NCI-H526 treated with DMSO at 0.1 percent for 48 hours (cell line): ENCODE measurements at places on chromosomes 5 and 9.
A peak's percentile ranks its signal among the peaks of the same experiment; 100 is the strongest.

DNA sequence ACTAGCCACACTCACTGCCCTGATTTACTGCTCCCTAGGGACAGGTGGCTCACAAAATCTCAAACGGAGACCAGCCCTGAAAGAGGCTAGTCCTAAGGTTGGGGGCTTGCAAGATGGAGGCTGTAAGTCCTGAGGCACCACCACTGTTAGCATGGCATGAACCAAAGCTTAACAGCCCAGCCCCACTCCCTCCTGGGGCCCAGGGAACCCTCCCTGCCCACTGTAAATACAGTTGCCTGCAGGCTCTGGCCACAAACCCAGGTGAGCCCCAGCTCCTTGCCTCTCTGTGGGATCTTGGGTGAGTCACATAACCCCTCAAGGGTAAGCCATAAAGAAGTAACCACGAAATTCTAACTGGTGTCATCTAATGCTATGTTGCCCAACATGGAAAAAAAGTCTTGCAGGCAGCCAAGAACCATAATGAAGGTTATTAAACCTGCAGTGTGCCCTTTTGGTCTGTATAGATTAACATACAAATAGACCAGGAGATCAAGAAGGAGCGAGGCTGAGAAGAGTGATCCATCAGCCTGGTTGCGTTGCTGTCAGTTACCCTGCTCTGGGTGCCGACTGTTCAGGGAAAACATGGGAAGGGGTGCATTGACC, 1.7 kb upstream of the POMT1 start:
- no peak for DNase-seq

DNA sequence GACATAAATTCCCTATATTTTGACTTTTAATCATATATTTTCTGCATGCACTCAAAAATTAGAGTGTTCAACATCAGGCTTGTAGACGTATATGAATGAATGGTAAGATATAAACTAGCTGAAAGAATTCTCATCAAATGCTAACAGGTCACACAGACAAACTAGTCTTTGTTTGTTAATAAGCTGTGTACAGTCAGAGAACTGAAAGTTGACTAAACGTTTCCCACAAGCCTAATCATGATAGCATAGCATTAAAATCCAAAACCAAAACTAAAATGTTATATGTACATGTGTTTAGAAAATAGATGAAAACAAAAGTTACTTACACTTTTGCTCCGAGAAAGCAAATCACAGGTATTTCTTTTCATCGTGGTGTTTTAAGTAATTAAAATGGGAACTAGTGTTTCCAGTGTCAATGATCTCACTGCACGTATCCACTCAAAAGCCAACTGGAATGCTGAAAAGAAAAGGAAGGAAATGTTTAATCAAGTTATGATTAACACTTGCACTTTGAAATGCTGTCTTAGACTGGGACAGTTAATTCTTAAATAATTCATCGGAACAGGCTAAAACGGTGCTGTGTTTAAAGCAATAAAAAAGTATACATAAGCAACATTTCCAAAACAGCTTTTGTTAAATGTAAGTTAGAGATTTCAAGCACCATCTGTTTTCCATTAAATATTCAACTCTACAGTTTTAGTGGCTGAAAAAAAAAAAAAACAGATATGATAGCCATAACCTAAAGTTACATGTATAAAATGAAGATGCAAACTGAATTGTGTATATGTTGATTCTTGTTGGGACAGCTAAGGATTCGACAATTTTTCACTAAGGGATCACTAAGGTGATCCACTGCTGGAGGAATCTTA, 291.9 kb upstream of the PDE4D start:
- DNase-seq, result no peak

- no peak for DNase-seq
Observed at GRCh38 chr9:106911951-106912350, 49.0 kb downstream of the ZNF462 start.

DNA sequence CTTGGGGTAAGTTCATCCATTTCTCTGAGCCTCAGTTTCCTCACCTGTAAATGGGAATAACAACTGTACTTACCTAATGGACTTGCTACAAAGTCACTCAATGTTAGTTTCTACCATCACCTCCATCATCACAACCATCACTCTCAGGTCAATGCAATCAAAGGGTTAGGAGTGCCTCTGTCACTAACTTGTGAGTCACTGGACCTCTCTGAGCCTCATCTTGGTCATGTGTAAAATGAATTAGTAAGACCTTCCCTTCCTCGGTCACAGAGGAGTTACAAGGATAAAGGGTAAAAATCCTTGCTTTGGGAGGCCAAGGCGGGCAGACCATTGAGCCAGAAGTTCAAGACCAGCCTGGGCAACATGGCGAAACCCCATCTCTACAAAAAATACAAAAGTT, 12.8 kb downstream of the FABP6 start:
- DNase-seq, result no peak

DNA sequence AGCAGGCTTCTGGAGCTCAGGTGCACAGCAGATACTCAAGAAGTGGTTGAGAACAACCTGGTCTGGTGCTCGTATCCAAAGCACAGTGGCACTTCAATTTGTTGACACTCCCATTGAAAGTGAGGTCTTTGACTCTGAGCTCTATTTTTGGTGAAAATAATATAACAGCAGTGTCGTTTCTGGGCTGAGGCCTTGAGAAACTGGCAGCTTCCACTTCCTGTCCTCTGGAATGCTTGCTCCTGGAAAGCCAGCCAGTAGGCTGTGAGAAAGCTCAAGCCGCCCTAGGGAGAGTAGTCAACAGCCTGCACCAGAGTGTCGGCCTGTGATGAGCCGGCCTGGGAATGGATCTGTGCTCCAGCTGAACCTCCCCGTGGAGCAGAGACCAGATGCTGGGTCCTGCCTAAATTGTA, 6.8 kb upstream of the SUSD3 start:
- no peak for DNase-seq

DNA sequence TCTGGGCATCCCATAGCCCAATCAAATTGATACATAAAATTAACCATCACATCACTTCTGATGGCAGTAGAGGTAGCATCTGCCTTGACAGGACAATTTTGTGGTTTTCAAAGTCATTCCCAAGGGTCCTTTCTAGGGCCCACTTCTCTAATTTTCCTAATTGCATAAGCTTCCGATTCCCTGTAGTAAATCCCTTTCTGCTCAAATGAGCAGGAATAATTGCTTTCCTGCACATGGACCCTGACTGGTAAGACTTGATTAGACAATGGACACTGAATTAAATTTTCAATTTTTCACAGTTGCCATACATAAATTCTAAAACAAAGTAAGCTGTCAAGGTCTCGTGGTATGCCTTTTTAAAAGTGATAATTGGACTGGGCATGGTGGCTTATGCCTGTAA, 22.0 kb upstream of the IL17B start:
- DNase-seq, result no peak

- no peak for DNase-seq
Observed at GRCh38 chr5:163318707-163319106, 118.7 kb upstream of the CCNG1 start.

DNA sequence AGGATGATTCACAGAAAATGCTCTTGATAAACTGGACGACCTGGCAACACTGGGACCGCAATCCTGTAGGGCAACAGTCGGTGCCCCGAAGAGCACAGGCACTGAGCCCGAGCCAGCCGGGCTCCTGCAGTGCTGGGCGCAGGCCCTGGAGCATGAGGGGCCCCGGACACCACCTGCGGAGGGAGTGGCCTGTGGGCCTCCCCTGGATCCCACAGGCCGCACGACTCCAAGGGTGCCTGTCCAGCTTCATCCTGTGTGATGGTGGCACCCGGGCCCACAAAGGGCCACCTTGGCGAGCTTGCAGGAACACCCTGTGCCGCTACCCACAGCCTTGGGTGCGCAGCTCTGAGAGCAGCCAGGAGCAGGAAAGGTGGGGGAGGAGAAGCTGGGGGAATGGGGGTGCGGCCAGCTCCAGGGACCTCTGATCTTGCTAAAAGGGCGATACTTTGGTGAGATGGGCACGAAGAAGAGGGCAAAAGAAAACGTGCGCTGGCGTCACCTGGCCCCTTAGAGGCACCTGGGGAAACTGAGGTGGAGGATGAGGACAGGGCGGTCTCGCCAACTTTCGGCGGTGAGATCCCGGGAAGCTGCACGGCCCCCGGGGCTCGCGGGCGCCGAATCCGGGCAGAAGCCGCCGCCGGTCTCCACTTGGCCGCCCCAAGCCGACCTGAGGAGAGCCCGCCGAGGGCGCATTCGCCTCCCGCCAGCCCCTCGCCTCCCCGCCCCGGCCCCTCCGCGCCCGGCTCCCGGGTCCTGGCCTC, 722 bp downstream of the TBC1D9B start:
- no peak for DNase-seq

DNA sequence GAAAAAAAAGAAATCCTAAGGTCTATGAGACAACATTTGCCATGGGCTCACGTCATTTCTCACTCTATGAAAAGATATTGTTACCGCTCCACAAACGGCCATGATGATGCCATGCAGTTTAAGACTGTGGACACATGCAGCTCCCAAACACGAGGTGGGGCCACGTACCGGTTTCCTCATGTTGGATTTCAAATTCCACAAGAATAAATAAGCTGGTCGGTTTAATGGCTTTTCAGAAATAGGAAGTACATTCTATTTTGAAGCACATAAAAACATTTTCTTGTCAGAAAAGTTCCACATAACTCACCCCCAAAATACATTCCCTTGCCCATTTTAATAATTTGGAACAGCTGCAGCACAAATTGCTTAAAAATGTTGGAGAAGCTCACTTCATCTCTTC, 130.6 kb downstream of the MYO10 start:
- no peak for DNase-seq

DNA sequence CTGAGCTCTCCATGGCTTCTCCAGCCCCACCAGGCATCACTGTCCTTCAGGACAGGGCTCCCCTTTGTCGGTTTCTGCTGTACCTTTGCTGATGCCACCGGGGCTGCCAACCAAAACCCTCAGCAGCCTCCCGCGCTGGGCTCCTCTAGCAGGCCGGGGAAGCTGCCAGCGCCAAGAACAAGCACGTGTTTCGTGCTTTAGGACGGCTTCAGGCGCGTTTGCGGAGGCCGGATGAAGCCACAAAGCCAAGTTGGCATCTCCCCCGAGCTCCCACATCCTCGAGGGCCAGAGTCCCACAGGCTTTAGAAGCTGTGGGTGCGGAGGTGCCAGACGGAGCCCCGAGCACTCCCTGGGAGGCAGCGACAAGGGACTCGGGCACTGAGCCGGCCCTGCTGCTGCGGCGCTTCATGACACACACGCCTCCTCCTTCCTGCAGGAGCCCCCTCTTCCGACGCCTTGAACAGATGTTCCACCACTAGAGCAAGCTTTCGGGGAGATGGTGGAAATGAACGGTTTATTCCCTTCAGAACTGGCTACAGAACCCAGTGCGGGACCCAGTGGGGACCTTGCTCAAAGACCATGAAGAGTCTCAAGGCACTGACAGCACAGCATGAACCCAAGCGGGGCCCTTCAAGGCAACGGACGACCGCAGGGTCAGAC, 36.7 kb downstream of the SARDH start:
- no peak for DNase-seq

DNA sequence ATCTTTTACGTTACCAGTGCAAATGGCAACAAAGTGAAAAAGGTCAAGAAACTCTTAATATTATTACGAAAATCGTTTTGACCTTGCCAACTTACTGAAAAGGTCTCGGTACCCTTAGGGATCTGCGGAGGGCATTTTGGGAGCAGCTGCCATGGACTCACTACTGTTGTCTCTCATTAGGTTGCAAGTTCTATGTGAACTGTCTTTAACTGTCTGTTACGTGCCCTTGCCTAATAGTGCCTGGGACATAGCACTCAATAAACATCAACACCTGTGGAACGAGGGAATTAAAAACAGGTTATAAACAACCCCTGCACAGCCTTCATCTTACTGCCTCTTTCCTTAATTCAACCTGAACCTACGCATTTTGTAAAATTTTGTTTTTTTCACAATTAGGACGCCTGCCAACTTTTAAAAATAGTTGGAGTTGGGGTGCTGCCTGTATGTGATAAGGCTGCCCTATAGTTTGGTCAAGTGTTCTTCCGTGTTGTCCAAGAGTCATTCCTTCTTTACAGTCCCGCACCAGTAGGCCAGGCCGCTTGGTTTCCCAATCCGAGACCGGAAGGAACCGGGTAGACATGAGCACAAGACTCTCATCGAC, 527 bp upstream of the SREK1 start:
- no peak for DNase-seq

GRCh38 chr5:124111886-124112285, 599.9 kb downstream of the CSNK1G3 start:
- no peak for DNase-seq

GRCh38 chr9:121650217-121651007, 1.0 kb upstream of the DAB2IP start:
- DNase-seq, result peak; percentile 44

- DNase-seq, result peak; percentile 12
Observed at GRCh38 chr5:132385326-132386105, 16.0 kb downstream of the SLC22A5 start.

DNA sequence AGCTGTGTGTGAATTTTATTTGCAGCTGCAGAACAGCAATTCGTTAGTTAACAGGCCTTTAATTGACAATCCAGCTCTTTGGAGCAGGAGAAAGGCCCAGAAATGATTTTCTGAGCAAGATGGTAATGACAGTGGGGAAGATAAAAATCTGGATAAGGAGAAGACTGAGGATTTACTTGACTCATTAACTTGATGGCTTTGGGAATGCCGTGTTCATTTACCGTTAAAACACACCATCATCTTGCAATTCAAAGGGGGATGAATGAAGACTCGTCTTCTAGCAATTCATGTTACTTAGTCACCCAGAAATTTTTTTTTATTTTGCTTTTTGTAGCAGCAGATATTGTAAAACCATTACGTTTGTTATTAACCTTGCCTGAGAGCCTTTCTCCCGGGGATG, 52.0 kb downstream of the PTTG1 start:
- no peak for DNase-seq

DNA sequence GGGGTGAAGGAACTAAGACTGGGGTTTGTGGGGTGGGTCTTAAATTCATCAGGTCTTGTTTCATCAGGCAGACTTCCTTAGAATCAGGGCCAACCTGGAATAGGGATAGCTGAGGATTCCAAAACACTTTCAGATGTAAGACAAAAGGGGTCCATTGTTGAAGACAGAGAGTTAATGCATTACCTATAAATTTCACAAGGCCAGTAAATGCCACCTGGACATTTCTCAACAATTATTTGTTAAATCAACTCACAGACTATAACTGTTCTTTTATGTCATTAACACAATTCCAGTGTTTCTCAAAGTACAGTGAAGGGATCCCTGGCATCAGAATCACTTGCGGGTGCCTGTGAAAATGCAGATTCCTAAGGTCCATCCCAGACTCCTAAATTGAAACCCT, 2.8 kb downstream of the MARCHF3 start:
- DNase-seq, result no peak

DNA sequence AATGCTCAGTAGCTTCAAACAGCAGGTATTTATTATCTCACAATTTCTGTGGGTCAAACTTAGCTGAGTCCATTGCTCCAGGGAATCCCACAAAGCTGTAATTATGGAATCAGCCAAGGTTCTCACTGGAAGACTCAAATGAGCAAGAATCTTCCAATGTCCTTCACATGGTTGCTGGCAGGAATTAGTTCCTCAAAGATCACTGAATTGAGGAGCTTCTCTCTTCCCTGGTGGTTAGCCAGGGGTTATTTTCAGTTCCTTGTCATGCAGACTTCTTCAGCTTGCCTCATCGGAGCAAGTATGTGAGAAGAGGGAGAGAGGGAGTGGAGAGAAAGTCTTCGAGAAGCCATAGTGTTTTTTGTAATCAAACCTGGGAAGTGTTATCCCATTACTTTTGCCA, 2331.9 kb downstream of the MAT2B start:
- no peak for DNase-seq

- no peak for DNase-seq
Observed at GRCh38 chr5:179262126-179262920, 82.9 kb downstream of the ADAMTS2 start.
